ENCODE measurements at places on chromosomes 16 and 17. TPM values are rescaled to one million over a fixed set of nuclear protein-coding genes. Genes with fewer than 3 reads are reported as not detected.

The SMTNL2 gene
- under 0.01 TPM for total RNA-seq

The GOSR1 gene
- total RNA-seq = 45.0 TPM

The SYCE1L gene
- not detected for total RNA-seq

The HS3ST3A1 gene
- total RNA-seq = 47.7 TPM

The KCNH4 gene
- total RNA-seq = not detected

The HS3ST6 gene
- not detected for total RNA-seq

The ELOB gene
- total RNA-seq = 377 TPM

The ANKRD40CL gene
- not detected for total RNA-seq

The WNT9B gene
- total RNA-seq = not detected

The SPEM1 gene
- not detected for total RNA-seq

The MFAP4 gene
- 4.8 TPM for total RNA-seq

The RRN3 gene
- total RNA-seq = 42.4 TPM

The CCL7 gene
- total RNA-seq = 0.89 TPM

The DBNDD1 gene
- total RNA-seq = 1.4 TPM

The NPB gene
- total RNA-seq = 0.22 TPM

The PPY gene
- total RNA-seq = not detected

The KIF2B gene
- not detected for total RNA-seq

The PIRT gene
- total RNA-seq = not detected

The AGRP gene
- total RNA-seq = not detected

The WNT3 gene
- total RNA-seq = 0.62 TPM

Measured in uterine smooth muscle cell (primary cell).